ENCODE measurements at places on chromosomes 2 and 18.

- DNase-seq: no peak
Observed at GRCh38 chr18:58800582-58800981, 64.1 kb upstream of the ZNF532 start.

GRCh38 chr2:5453220-5454050, 238.7 kb upstream of the SOX11 start:
- no peak for DNase-seq

DNA sequence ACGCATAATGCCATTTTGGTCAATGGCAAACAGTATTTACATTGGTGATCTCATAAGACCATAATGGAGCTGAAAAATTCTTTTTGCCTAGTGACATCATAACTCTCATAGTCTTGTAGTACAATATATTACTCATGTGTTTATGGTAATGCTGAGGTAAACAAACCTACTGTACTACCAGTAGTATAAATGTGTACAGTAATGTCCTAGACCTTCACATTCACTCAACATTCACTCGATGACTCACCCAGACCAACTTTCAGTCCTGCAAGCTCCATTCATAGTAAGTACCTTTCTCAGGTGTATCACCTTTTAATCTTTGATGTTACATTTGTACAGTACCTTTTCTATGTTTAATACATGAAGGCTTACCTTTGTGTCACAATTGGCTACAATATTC, 558.2 kb upstream of the PIK3C3 start:
- no peak for DNase-seq

GRCh38 chr2:212906620-212907019, 244.8 kb downstream of the IKZF2 start:
- no peak for DNase-seq

GRCh38 chr2:170567429-170567828, 147.7 kb upstream of the SP5 start:
- DNase-seq: no peak

- DNase-seq: no peak
Observed at GRCh38 chr2:144431392-144431783, 88.5 kb downstream of the ZEB2 start.

DNA sequence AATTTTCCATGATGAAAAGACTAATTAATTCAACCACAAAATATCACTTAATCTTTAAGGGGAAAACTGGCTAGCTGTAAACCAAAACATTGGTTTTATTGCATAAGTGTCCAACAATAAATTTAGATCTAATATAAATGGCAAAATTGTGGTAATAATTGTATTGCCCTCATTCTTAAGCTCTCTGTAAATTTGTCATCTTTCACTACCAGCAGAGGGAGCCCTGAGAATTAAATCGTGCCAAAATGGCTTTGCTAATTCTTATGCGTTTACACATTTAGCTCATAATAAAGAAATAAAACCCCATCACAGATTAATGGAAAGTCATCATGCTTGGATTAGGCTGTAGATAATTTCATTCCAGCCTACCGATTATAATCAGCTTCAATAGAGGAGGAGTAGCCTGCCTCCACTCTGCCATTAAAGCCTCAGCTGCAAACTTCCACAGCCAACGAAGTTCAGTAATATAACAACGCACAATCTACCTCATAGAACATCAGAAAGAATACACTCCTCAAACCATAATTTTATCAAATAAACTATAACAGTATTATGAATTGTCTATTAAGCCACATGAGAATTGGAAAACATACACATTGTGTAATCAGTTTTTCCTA, 70.0 kb upstream of the ATP5MC3 start:
- no peak for DNase-seq

Data from left renal cortex interstitium (tissue), 4 donors.